NT2/D1 (cell line): ENCODE measurements at places on chromosomes 12 and 14.
A peak's percentile ranks its signal among the peaks of the same experiment; 100 is the strongest.

DNA sequence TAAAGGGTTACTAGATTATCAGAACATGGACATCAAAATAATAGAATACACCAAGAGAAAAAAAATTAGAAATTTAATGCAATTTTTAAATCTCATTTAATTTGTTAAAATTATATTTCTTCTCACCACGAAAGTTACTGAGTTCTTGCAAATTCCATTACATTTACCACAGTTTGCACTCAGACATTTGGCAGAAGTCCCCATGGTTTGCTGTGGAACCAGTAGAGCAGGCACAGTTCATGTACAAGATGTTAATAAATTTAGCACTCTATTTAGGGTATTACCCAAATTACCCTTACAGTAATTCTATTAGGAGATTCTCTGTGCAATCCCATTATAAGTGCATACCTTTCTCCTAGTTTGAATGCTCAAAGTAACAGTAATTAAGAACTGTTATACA is 9.7 kb downstream of the SCN8A start:
- no peak for DNase-seq

- DNase-seq, result no peak
Observed at GRCh38 chr14:81517798-81518398, 15.8 kb downstream of the SEL1L start.

DNA sequence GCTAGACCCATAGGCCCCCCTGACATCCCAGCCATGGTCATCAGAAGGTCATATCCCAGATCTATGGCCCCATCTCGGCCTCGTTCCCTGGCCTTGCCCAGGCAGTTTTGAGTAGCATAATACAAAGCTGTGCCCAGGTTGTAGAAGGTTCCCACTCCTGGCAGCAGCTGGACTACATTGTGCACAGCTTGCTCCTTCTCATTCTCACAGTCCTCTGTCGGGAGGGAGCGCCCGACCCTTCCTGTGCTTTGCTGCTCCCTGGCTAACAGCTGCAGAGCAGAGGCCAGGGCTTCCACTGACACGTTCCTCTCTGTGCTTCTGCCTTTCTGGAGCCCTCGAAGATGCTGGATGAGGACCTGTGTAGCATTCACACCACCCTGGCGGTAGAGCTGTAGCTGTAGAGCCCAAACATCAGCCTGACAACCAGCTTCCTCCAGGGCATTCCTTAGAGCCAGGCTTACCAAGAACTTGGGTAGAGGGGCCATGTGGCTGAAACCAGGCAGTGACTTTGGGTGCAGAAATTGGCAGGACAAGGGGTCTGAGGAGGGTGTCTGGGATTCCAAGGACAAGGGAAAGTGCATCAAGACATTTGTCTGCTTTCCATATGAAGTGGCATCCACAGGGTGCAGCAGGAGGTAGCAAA is 1.0 kb downstream of the APOF start:
- no peak for DNase-seq

GRCh38 chr14:99009871-99010270 is 262.1 kb downstream of the BCL11B start:
- DNase-seq, result no peak

DNA sequence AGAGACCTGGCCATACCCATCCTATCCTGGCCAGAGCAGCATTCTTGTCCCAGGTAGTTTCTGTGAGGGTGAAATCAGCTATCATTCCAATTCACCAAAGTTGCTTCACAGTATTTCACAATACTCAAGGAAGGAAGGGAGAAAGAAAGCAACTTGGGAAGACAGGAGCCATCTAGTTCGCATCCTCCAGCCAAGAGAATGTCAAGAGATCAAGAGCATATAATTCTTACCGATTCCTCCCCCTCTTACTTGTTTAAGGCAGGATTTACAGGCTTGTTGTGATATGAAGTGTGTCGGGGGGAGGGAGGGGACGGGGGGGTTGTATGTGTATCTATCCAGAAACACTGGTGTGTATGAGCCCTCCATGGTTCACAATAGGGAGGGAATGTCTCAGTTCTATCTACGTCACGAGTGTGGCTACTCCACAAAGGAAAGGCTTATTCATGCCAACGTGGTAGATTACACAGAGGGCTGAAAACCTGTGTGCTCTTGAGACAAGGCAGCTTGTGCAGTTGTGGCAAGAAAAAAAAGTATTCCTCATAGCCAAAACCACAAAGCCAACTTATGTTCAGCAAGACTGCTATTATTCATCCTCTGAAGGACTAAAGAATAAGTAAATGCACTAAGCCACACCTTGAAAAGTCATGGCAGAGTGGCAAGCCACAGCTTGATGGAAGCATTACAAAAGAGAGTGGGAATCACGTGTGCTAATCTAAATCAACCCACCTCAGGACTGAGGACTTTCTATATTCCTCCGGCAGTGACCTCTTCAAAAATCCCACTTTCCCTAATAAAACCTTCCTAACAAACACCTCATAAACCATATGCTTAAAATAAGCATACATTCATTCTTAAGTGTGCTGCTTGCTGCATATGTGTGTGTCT is 35.0 kb downstream of the CORO1C start:
- DNase-seq, result no peak

- DNase-seq, result no peak
Observed at GRCh38 chr12:110245369-110245772, 35.7 kb upstream of the ATP2A2 start.

DNA sequence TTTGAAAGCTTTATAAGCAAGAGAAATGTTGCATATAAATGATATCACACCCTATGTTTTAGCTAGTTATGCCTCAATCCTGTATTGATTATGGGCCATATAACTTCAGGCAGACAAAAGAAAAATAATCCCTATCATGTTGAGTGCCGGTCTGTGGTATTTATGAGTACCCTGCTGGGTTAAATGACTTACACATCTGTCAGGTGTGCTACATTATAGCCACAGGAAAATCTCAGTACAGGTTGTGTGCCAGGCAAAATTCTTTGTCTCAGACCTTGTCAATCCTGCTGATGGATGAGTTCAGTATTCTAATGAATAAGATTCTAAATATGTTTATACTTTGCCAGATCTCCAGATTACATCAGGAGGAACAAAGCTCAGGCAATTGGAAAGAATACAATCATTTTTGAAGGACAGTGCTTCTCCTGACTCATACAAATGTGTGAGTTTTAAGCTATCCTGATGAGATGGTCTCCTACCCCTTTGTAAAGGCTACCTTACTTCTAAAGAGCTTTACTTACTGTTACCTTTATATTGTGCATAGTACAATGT is 109.8 kb upstream of the FOXG1 start:
- DNase-seq, result no peak

DNA sequence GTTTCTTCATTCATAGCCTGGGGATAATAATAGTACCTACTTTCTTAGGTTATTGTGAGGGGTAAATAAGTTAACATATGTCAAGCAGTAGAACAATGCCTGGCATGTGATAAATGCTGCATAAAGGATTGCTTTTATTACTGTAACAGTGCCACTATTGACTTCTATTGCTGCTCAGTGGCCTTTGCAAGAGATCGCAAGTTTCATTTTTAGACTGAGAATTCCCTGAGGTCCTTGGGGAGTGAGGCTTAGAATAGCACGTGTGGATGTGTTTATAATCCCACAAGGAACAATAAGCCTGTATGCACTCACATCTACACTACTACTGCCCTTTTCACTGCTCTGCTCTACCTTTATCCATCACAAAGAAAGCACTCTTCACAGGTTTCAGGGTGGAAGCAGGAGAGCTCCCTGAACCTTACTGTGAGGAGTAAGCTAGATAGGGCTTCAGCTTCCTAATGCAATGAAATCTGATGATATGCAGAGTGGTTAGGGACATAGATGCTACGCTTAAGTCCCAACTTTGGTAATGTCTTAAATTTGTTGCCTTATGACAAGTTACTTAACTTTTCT is 302.6 kb downstream of the SNAPC1 start:
- no peak for DNase-seq

DNA sequence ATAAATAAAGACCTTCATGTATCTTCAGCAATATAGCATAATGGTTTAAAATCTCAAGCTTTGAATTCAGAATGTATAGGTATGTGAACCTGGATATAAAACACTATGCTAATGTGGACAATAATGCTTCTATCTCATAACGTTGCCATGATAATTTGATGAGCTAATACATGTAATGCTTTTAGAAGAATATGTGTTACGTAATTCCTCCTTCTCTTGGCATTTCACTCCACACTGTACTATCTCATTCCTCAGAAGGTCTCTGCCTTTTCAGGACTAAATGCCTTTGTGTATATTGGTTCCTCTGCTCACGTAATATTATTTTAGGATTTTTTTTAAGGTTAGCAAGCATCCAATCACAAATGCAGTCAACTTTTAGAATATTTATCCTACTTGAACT is 86.5 kb downstream of the FOXA1 start:
- DNase-seq, result no peak

GRCh38 chr14:32986791-32987540 is 48.3 kb downstream of the NPAS3 start:
- peak; percentile 11 for DNase-seq

DNA sequence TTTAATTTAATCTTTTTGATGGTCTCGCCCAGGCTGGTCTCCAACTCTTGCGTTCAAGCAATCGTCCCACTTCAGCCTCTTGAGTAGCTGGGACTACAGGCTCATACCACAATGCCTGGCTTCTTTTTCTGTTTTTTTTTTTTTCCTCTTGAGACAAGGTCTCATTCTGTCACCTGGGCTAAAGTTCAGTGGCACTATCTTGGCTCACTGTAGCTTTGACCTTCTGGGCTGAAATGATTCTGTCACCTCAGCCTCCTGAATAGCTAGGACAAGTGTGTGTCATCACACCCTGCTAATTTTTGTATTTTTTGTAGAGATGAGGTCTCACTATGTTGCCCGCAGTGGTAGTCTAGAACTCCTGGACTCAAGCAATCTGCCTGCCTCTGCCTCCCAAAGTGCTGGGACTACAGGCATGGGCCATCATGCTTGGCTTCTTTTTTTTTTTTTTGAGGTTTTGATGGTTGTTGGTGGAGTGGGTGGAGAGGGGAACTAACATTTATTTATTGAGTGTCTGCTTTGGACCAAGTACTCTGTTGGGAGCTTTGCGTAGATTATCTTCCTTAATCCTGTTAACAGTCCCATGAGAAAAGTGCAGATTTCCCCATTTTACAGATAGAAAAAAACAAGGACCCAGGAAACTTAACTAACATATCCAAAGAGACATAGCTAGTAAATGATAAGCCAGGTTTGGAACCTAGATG is 102.0 kb downstream of the DIP2B start:
- DNase-seq, result no peak

GRCh38 chr12:105171691-105172436 is 64.1 kb downstream of the APPL2 start:
- no peak for DNase-seq

GRCh38 chr14:53525608-53526007 is 372.5 kb upstream of the DDHD1 start:
- DNase-seq, result no peak

GRCh38 chr12:97134495-97134894 is 227.4 kb downstream of the NEDD1 start:
- DNase-seq, result no peak

- DNase-seq, result no peak
Observed at GRCh38 chr12:130110914-130111313, 51.4 kb upstream of the FZD10 start.

GRCh38 chr12:68117661-68118060 is 41.9 kb downstream of the IFNG start:
- DNase-seq, result no peak

DNA sequence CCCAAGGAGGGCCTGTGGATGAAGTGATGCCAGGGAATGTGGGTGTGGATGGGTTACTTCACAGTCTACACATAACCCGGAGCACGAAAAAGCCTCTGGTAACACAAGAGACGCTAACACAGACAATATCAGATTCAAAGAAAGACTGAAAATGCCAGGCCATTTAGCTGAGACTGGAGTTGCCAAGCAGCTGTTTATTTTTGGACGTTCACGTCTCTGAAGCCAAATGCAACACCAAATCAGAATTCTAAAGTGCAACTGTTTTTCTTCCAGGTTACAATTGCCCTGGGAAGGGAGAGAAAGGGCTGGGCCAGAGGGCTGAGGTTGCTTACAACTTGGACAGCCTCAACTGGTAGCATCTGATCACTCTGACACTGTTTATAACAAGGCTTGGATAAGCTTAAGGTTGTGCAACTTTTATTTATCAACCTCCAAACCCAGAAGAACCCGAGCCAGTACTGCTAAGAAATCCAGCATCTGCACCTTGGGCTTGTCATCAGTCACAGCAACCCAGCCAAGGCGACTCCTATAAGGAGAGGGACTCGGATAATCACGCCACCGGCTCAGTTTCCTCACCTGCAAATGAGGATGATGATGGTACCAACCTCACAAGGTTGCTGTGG is 24.8 kb downstream of the NUAK1 start:
- DNase-seq, result no peak

DNA sequence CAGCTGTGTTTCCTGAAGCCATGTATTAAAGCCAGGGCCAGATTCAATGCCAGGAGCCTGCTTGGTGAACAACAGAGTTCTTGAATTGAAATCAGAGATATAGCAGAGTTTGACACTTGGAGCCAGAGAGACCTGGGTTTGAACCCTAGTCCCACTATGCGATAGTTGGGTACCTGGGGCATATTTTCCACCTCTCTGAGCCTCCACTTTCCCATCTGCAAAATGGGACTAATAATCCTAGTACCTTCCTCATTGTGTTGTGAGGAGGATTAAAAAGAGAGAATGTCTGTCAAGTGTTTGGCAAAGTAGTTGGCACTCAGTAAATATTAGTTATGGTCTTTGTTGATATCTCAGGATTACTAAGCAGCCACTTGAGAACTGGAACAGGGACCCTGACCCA is 6.0 kb upstream of the HRK start:
- no peak for DNase-seq

DNA sequence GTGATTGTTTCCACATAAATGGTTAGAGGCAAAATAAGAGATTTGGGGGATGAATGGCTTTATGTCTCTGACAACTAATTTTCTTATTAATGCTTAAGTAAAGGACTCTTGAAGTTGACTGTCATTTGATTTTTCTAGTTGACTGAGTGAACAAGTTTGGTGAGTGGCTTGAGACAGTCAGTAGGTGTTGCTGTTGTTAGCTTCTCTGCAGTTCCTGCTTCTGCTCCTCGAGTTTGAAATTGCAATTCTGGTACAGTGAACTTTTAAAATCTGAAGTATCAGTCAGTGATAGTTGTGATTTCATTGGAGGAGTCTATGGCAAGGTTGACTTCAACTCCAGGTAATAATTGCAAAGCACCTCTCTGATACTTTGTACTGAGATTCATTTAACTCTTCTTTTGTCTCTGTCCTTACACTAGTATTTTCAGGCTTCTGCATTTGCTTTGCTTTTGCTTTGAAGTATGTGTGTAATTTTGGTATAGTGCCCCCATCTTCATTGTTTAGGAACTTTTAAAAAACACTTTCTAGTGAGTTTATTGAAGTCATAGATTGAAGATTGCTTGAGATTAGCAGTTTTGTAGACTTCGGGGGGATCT is 415.5 kb downstream of the PCNX1 start:
- DNase-seq, result no peak
